ENCODE measurements at places on chromosomes 6 and 20. TPM values are rescaled to one million over a fixed set of nuclear protein-coding genes. Genes with fewer than 3 reads are reported as not detected.

FIG4 gene
- 19.7 TPM for total RNA-seq

ZC3H12D gene
- 1.6 TPM for total RNA-seq

GPR63 gene
- 1.6 TPM for total RNA-seq

LAMA4 gene
- 67.8 TPM for total RNA-seq

PTCRA gene
- 0.37 TPM for total RNA-seq

CALHM5 gene
- total RNA-seq: 1.8 TPM

PSORS1C1 gene
- total RNA-seq: 11.0 TPM

POU5F1 gene
- 9.7 TPM for total RNA-seq

SRSF12 gene
- 2.2 TPM for total RNA-seq

RBM38 gene
- 21.9 TPM for total RNA-seq

PRR18 gene
- not detected for total RNA-seq

MYB gene
- total RNA-seq: 2.0 TPM

KCNQ5 gene
- 2.3 TPM for total RNA-seq

SLC17A9 gene
- 19.8 TPM for total RNA-seq

RAET1E gene
- 0.23 TPM for total RNA-seq

PNLDC1 gene
- 0.23 TPM for total RNA-seq

CEP162 gene
- 10.0 TPM for total RNA-seq

IL17A gene
- not detected for total RNA-seq

UBD gene
- not detected for total RNA-seq

HLA-DQB2 gene
- 4.0 TPM for total RNA-seq

VPS16 gene
- total RNA-seq: 43.2 TPM

BNIP5 gene
- total RNA-seq: 7.4 TPM

FGD2 gene
- total RNA-seq: 20.5 TPM

PPIL6 gene
- 2.6 TPM for total RNA-seq

BPIFA1 gene
- not detected for total RNA-seq

HTR1B gene
- 0.58 TPM for total RNA-seq

OTOR gene
- not detected for total RNA-seq

FAM209A gene
- total RNA-seq: 0.46 TPM

ZNF311 gene
- 2.8 TPM for total RNA-seq

CEP250 gene
- total RNA-seq: 33.5 TPM

ESR1 gene
- total RNA-seq: 1.9 TPM

GABRR2 gene
- total RNA-seq: 0.92 TPM

AGPAT1 gene
- total RNA-seq: 88.4 TPM

KCNK16 gene
- not detected for total RNA-seq

HLA-DOB gene
- 0.69 TPM for total RNA-seq

SLC17A3 gene
- 0.29 TPM for total RNA-seq

TP53INP2 gene
- 59.1 TPM for total RNA-seq

KCNK5 gene
- total RNA-seq: 242 TPM

RAET1G gene
- 0.52 TPM for total RNA-seq

SOX12 gene
- 17.5 TPM for total RNA-seq

LCA5 gene
- 5.7 TPM for total RNA-seq

TRIM15 gene
- total RNA-seq: 19.6 TPM

CD40 gene
- total RNA-seq: 15.8 TPM

RPP40 gene
- total RNA-seq: 3.2 TPM

OPN5 gene
- not detected for total RNA-seq

ZSCAN23 gene
- total RNA-seq: 3.8 TPM

OR2H1 gene
- total RNA-seq: not detected

EEF1A2 gene
- total RNA-seq: 56.3 TPM

All from mucosa of gallbladder (tissue), 1 donor.